ENCODE measurements at places on chromosomes 7 and 10. TPM values are rescaled to one million over a fixed set of nuclear protein-coding genes. Genes with fewer than 3 reads are reported as not detected.

Gene WEE2
- not detected for total RNA-seq

Gene ARHGAP22
- total RNA-seq, result not detected

Gene OPALIN
- not detected for total RNA-seq

Gene IL2RA
- total RNA-seq, result 1,110 TPM

Gene SPDYE18
- 0.96 TPM for total RNA-seq

Gene TEX36
- not detected for total RNA-seq

Gene CYP2C18
- total RNA-seq, result 3.0 TPM

- DNase-seq, result peak; percentile 14
These were observed 6.7 kb upstream of the PAXIP1 start for GRCh38 chr7:155009570-155010157.

DNA sequence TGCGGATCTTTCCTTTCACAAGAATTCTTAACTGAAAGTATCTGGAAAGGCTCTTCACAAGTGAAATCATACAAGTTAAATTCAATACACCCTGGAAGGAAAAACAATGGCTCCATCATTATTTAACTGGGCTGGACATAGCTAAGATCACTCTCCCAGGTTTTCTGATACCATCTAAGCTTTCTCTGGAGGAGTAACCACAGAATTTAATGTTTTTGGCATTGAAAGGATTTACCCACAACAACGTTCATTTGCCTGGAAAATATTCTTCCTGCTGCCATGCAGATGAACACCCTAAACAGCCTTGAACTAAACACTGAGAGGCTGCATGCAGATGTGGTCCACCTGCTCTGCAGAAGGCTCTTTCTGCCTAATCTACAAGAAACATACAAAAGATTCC lies 4.3 kb downstream of the NEBL start:
- no peak for DNase-seq

DNA sequence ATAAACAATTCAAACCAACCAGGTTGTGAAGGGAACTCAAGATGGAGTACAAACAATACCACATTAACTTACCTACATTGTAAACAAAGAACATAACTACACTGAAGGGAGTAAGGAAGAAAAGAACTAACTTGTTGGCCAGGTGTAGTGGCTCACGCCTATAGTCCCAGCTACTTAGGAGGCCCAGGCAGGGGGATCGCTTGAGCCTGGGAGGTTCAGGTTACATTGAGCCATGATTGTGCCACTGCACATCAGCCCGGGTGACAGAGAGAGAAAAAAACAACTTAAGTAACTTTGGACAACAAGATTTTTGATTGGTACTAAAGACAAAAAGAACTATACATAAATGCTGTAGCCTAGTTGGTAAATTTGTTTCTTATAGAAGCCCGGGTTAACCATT lies 68.8 kb downstream of the TRIL start:
- DNase-seq, result no peak

- DNase-seq, result no peak
These were observed 75.4 kb upstream of the ATP6V0A4 start for GRCh38 chr7:138873220-138873892.

GRCh38 chr10:88745633-88746032 lies 14.2 kb upstream of the LIPN start:
- DNase-seq, result no peak

DNA sequence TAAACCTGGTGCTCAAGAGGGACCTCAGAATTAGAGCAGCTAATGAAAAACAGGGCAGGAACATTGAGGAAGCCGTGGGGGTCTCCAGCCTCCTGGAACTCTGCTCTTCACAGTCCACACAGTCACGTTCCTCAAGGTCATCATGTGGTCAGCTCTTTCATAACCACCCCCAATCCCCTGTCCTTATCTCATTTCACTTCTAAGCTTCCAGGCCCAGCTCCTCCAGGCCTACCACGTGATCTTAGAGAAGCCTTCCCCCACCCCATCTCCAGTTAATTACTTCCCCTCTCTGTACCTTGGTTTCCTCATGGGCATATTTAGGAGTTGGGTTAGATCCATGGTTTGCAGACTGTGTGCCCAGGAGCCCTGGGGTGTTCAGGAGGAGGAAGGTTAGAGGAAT lies 106.4 kb upstream of the TCF7L2 start:
- DNase-seq, result no peak

DNA sequence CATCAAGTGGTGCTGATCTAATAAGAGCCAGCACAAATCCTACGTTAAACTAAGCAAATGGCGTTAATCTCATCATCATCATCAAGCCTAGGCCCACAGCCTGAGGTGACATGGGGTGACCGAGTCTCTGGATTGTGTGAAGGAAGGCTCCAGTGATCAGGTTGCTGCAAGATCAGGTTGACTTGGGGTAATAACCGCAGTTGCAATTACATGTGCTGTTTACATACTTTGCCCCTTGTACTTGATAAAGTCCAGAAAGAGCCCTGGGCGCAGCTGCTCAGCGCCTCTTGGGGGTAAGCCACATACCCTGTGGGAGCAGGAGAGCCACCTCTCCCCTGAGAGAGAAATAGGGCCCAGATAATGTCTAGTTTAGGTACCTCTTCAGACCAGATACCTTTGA lies 228.1 kb downstream of the WDR11 start:
- DNase-seq, result no peak

DNA sequence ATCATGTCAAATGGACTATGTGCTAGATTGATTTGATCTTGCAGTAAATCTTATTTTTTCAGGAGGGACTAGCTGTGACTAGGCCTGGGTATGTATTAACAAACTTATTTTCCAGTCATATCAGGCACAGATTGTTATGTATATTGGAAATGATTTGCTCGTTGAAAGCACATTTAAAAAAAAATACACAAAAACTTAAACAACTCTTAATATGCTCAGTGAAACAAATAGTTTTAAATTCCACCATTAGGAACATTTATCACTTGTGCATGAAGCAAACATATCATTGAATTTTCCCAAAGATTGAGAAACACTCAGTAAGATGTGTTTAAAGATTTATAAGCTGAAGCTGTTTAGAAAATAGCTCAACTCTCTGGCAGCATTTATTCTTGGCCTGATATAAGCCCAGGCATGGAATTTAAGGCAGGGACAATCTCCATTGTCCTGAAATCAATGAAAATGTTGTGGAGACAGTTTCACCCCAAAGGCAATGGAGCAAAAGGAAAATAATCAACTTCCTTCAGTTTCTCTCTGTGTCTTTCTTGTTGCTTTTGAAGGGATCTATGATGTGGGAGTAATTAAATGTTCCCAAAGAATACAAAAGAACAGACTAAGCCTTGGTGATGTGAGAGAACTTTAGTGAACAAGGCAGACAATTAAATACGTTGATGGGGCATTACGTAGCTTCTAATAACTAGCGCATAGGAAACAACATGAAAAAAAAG lies 250.3 kb downstream of the GPR37 start:
- no peak for DNase-seq

GRCh38 chr7:16353226-16353625 lies 68.1 kb downstream of the CRPPA start:
- no peak for DNase-seq

DNA sequence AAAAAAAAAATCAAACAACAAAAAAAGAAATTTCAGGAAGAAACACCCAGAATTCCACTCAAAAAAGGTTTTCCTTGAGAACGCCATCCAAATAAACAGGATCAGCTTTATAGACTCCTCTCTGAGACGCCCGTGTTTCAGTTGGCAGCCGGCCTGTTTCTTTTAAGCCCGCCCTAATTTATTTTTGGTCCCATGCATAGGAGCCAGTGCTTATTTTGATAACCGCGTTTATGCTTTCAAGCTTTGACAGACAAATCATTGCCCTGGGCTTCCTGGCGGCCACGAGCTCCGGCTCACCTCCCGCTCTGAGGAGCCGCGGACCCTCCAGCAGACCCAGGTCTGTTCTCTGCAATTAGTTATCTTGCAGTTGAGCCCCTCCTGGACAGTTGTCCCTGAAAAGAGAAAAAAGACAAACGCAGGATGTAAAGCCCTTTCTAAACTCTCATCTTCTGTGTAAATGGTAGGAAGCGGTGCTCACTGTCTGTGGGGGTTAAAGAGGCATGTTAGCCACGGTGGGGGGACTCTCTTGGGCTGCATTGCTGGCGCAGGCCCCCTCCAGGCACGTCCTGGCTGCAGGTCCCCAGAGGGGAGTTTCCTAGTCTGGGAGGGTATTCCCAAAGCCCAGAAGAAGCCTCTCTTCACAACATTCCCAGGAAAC lies 22.2 kb upstream of the UNCX start:
- no peak for DNase-seq

GRCh38 chr10:95425592-95426465 lies 135.0 kb upstream of the PDLIM1 start:
- no peak for DNase-seq

DNA sequence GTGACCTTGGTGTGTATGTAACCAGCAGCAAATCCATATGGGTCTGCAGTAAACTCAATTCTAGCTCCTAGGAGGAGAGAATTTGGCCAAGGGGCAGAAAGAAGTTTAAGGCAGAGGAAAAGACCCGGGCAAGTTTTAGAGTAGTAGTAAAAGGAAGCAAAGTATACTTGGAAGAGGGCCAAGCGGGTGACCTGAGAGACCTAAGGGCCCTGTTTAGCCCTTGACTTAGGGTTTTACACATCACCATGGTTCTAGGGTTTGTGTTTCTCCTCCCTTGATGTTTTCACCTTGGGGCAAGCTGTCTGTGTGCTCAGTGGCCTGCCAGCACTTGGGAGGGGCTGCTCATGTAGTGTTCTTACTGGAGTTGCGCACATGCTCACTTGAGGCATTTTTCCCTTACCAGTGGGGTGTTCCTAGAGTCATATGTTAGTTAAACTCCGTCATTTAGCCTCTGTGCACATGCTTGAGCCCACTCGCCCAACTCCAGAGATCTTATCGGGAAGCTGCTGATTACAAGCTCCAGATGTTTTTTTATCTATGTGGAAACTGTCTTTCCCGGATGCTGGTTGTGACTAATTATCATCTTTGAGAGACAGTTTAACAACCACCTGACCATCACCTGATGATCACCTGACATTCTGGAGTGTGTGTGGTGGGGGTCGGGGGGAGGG lies 137.6 kb upstream of the PRSS1 start:
- no peak for DNase-seq

Data from activated T-cell treated with anti-CD3 and anti-CD28 coated beads, Interleukin-2, amount 50 U/mL, for 72 hours (primary cell).